Stimulated activated CD8-positive, alpha-beta memory T cell treated with anti-CD3 and anti-CD28 coated beads, Interleukin-2, amount 100 ng/mL, for 1 hour (primary cell): ENCODE measurements at places on chromosomes 12 and 14.

GRCh38 chr12:116395396-116395795 is 117.9 kb upstream of the MED13L start:
- DNase-seq, result no peak

- DNase-seq, result no peak
Observed at GRCh38 chr14:93081876-93082570, 33.7 kb downstream of the ITPK1 start.

- no peak for DNase-seq
Observed at GRCh38 chr12:96526110-96526509, 36.7 kb downstream of the CFAP54 start.

GRCh38 chr14:61516964-61517653 is 178.2 kb upstream of the HIF1A start:
- no peak for DNase-seq

- no peak for DNase-seq
Observed at GRCh38 chr12:16587110-16587453, 18.9 kb downstream of the LMO3 start.

GRCh38 chr14:99260587-99261551 is 11.1 kb downstream of the BCL11B start:
- DNase-seq, result no peak

DNA sequence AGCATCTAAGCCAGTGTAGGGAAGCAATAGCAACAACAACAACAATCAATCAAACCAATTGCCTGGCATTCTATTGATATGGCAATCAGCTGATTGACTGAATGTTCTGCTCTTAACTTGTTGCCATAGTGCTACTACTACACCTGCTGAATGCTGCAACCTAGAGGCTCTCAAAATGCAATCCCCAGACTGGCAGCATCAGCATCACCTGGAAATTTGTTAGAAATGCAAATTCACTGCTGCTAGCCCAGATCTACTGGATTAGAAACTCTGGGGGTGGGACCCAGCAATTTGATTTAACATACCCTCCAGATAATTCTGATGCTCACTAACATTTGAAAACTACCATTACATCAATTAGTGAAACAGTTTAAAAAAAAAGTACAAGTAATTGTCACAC is 363.6 kb downstream of the SNAPC1 start:
- DNase-seq, result no peak

DNA sequence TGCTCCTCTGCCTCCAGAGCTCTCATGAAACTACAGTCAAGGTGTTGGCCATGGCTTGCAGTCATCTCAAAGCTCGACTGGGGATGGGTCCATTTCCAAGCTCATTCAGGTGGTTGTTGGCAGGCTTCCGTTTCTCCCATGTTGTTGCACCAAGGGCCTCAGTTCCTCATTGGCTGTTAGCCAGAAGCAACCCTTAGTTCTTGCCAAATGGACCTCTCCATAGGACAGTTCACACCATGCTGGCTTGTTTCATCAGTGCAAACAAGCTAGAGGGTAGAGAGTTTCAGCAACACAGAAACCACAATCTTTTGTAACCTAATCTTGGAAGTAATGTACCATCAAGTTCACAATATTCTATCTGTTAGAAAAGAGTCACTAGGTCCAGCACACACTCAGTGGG is 22.7 kb upstream of the PPM1A start:
- no peak for DNase-seq

DNA sequence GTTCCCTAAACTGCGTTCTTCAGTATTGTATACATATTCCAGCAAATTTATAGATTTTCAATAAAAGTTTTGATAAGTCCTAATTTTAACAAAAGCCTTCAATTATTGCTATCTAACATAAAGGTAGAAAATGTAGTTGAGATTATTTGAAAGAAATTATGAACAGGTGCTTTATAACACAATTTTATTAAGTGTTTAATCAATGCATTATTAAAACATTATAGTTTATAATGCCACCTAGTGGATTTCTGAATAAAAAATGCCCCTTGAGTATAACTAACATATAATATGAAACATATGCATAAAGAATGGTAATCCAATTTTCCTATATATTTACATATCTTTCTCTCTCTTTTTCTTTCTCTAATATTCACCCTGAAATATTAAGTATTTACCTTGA is 515.3 kb downstream of the SLC6A15 start:
- DNase-seq, result no peak

DNA sequence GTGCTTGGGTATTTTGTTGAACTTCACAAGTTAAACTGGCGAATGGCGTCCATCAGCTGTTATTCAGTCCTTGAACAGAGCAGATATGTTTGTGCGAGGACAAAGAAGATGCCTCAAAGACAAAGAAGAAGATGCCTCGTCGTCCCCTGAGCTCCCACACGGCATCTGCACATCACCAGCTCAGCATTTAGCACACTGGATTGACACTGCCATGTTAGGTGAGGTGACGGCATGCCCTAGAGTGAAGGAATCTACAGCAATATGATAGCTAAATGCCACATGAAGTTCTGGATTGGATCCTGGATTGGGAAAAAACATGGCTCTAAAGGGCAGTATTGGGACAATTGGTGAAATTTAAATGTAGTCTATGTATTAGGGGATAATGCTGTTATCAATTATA is 15.4 kb downstream of the SAMD4A start:
- DNase-seq, result no peak

DNA sequence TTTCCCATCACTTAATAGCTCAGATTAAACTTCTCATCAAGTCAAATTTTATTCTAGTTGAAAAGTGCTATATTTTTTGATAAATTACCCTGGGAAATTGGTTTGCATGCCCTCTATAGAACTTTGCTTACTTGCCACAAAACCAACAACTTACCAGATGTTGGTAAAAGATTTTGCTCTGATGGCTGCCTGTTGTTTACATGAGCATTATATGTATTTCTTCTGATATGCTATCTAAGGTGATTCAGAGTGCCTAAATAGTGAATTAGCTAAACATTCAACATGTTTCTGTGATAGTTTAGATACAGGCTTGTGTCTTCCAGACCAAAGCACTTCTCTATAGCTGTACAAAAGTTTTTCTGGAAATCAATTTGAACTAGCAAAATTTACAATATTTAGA is 51.0 kb downstream of the PPM1A start:
- DNase-seq, result no peak

DNA sequence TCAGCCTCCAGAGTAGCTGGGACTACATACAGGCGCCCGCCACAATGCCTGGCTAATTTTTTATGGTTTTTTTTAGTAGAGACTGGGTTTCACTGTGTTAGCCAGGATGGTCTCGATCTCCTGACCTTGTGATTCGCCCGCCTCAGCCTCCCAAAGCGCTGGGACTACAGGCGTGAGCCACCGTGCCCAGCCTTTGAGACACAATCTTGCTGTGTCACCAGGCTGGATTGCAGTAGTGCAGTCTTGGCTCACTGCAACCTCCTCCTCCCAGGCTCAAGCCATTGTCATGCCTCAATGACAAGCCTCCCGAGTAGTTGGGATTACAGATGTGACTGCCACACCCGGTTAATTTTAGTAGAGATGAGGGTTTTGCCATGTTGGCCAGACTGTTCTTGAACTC is 21.3 kb upstream of the STRN3 start:
- DNase-seq, result no peak

- no peak for DNase-seq
Observed at GRCh38 chr14:55131370-55132137, 2.5 kb downstream of the LGALS3 start.

DNA sequence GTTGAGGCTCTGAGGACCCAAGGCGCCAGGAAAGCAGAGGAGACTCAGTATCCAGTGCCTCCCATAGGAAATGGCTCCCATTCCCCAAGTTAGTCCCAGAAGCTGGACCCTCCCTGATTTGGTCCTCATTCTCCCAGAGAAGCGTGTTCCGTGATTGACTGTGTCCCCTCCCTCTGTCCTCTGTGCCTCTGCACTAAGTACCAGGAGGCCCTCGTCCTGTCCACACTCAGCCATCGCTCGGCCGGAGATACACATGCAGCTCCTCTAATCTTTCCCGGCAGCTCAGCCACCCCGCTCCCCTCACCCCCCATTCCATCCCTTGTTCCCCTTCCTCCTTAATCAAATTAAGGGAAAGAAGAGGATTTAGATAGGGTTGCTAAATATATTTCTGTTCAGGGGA is 28.3 kb upstream of the ATP2A2 start:
- DNase-seq, result no peak

DNA sequence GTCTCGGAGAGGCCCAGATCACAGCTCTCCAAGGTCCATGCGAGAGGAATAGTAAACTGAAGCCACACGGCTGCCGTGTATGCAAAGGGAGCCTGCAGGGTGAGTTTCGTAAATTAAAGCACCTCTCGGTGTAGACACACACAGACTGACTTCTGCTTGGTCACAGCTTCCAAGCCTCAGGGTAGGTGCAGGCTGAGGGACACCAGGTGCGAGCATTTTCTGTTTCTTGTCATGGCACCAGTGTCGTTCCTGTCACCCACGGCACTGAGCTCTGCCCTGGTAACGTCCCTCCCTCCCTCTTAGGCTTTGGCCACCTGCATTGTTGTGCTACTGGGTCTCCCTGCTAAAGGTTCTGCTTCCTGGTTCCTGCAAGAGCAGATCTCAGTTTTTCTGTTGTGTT is 76.2 kb upstream of the DYNC1H1 start:
- no peak for DNase-seq
